Fibroblast of pulmonary artery (primary cell): ENCODE measurements at places on chromosomes 12 and 14.
A peak's percentile ranks its signal among the peaks of the same experiment; 100 is the strongest.

- no peak for DNase-seq
Observed at GRCh38 chr12:57299514-57300016, 48.6 kb upstream of the STAC3 start.

DNA sequence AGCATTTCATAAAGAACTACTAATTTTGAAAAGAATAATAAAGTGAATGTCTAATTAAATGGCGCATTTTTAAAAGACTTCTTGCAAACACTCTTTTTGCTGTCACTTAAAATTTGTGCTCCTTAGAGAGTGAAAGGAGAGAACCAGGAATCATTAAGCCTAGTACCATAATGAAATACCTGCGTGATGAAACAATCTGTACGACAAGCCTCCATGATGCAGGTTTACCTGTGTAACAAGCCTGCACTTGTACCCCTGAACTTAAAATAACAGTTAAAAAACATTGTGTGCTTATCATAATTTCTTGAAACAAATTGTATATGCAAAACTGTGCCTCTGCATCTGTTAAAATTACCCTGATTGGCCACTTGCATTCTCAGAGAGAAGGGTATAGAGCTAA is 108.1 kb downstream of the MGAT4C start:
- no peak for DNase-seq

DNA sequence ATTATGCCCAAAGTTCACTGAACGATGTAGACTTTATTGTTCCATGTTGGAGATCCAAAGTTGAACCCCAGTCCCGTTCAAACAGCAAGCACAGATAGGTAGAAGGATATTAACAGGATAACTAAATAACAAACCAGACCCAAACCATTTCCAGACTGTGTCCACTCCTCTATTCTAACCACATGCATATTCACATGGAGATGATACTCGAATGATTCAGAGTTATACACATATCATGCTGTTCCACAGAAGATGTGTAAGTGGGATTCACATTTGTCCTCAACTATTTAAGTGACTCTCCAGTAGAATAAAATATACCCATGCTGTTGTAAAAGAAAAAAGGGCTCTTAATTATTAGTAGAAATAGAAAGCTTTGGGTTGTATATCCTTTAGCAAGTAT is 185.9 kb downstream of the ITPR2 start:
- DNase-seq, result no peak

GRCh38 chr12:6074979-6075585 is 49.4 kb downstream of the VWF start:
- DNase-seq, result no peak

GRCh38 chr14:53790731-53791500 is 165.7 kb downstream of the BMP4 start:
- no peak for DNase-seq

- no peak for DNase-seq
Observed at GRCh38 chr12:99852666-99853065, 132.1 kb downstream of the ANKS1B start.

DNA sequence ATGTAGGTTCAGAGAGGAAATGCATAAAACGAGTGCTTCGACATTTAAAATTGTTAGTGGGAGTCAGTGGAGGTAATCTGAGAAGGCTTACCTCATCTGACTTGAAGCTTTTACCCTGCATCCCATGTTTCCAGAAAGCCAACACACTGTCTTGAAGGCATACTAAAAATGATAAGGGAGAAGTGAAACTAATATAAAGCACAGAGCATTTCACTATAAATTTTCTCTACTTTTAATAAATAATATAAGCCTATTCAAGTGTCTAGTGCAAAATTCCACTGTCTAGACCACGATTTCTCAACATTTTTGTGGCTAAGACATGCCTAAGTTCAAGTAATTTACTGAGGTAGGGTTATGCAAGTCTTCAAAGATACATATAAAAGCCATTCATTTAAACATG is 29.1 kb upstream of the CDKL1 start:
- peak; percentile 78 for DNase-seq

DNA sequence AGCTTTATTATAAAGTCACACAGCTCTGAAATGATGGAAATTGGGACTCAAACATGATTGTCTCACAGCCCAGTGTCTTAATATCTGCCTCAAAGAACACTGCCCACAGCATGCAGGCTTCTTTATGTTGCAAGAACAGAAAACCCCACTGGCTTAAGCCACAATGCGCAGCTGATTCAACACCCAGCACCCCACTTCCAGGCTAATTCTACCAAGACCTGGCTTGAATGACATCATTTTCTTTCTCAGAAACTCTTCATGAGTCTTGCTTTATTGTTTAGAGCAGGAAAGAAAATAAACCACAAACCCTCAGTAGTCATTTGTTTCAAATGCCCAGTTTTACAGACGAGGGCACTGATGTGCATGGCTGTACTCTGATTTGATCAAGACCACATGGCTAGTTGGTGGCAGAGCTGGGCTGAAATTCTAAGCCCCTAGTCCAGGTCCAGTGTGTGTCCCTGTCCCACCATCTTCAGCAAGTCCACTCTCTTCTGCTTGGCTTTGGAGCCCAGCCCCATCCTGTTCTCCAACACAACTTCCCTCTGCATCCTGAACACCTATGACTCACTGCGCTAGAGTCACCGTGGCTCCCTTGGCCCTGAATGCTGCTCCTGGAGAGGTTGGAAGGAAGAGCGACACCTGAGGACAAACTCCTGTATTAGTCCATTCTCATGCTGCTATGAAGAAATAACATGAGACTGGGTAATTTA is 50.3 kb upstream of the SRSF5 start:
- DNase-seq, result peak; percentile 98

GRCh38 chr12:47340411-47341015 is 260.8 kb upstream of the AMIGO2 start:
- DNase-seq, result no peak

GRCh38 chr14:72196237-72197015 is 264.2 kb downstream of the RGS6 start:
- DNase-seq, result no peak

DNA sequence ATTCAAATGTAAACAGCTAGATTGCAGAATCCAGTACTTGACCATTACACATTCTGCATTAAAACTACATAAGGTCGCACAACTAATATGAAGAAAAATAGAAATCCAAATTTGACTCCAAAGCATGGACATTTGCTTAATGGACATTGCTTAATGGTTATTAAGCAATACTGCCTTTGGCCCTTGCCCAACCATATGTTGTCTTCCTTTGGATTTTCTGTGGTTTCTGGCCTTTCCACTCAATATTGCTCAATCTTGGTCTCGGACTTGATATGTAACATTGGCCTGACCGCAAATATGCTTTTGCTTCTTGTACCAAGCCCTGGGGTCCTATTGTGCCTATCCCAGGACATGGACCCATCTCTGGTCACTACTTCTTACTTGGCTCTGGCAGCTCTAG is 67.2 kb downstream of the PTPRR start:
- peak; percentile 96 for DNase-seq

- no peak for DNase-seq
Observed at GRCh38 chr14:66119606-66120231, 366.5 kb upstream of the CCDC196 start.

GRCh38 chr14:100834794-100835547 is 9.1 kb downstream of the MEG3 start:
- no peak for DNase-seq

DNA sequence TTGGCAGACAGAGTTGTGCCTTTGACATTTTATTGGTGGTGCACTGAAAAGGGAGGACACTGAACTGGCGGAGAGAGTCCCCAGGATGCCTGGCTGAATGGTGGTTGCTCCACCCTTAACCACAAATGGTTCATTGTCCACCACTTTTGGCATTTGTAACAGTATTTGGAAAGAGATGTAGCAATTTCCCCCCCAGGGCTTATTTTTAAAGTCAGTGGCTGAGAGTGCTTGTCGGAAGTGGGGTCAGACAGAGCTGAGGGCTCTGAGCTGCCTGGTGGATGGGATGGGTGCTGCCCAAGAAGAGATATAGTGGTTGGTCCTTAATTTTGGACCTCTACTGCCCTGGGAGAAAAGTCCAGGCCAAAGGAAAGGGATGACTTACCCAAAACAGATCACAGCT is 31.5 kb upstream of the FGF6 start:
- DNase-seq, result no peak

- DNase-seq, result no peak
Observed at GRCh38 chr14:52467515-52468266, 84.6 kb downstream of the TXNDC16 start.

DNA sequence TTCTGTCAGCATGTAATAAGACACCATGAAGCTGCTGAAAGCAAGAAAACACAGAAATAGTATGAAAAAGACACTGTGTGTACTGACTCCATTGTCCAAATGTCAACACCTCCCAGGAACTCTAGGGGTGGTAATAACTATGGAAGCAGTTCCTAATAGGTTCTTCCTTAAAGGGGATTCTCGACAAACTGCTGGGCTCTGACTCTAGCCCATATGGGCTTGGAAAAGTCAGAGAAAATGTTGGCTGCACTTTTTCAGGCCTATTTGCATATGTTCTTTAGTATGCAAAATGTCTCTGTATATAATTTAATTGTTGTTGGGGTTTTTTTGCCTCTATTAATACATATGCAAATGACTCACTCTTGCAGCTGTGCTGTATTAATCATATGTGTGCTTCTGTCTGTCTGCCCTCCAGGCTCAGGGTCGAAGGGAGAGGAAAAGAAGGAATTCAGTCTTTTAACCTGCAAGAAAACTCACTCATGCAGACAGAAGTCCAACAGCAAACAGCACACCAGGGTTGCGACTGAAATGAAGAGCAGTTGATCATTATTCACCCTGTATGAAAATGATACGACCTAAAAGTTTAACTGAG is 317.6 kb downstream of the SOX5 start:
- no peak for DNase-seq

DNA sequence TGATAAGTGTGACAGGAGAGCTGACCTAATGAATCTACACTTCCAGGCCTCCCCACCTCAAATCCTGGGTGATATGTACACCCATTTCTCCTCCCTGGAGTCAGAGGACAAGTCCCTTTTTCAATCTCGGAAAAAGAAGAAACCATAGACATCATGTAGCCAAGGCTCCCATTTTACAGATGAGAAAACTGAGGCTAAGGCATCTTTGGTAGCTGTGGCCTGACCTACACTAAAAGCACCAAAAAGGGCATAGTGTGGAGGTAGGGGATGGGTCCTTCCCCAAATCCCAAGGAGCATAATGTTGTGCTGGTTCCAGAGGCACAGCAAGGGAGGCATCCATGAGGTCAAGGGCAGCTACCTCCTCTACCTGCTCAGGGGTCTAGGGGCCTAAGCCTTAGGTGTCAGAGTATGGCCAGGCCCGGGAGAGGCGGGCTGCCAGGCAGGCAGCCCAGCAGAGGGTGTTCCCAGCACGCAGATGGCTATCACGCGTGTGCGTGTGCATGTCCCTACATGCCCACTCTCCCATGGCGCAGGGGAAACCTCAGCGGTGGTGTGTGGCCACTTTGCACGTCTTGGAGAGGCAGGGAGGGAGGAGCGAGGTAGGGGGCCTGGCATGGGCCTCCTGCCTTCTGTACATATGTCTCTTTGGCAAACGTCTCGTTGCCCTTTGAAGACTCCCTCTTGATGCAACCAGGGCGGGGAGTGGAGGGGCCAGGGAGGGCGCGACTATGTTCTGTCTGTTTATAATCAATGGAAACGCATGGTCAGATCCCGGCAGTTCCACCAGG is 2.5 kb downstream of the PGF start:
- DNase-seq, result no peak

GRCh38 chr14:81157431-81157830 is 63.3 kb downstream of the GTF2A1 start:
- DNase-seq, result no peak

DNA sequence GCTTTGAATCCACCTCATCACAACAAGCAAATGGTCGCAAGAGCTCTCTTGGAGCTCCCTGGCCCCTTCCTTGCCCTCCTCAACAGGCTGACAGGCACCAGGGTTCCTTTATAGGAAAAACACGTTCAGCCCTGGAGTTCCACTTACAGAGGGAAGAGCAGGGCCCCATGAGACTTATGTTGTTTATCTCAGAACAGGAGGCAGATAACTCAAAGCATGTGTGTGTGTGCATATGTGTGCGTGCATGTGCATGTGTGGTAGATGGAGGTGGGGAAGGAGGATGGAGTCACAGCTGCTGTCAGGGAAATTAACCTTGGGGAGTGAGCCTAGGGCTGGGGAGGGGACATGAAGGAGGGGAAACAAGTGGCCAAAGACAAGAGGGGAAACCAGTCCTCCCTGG is 138.1 kb downstream of the DPF3 start:
- no peak for DNase-seq

GRCh38 chr12:6376870-6377666 is 1.7 kb upstream of the SCNN1A start:
- no peak for DNase-seq

DNA sequence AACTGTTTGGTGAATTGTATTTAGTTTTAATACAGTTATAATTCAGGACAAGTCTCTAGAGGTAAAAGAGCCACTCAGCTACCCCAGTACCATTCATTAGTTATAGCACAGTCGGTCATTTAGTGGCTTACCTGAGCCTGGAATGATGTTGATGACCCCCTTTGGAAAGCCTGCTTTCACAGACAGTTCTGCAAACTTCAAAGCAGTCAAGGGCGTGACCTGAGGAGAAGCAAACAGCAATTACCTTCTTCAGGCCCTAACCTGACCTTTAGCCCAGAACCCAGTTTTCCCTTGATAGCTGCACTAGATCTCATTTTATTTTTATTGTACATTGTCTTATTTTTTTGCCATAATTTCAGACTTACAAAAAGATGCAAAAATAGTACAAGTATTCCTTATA is 43.8 kb downstream of the ALDH1L2 start:
- no peak for DNase-seq

DNA sequence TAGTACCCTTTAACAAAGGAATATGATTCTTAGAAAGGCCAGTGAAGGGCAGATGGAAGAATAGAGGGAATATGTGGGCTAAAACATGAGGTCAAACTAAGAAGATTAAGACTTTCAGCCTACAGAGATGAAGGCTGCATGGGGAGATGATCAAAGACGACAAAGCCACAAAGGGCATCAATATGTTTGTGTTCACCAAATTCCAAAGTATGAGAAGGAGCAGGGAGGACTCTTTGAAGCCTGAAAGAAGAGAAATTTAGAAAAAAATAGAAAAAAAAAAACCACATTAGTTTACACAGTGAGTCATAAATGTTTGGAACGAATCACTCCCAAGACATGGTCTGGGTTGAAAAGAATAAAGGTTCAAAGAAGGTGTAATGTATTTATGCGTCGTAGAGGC is 131.8 kb downstream of the NEDD1 start:
- DNase-seq, result no peak

GRCh38 chr14:75022655-75023054 is 19.9 kb downstream of the EIF2B2 start:
- DNase-seq, result peak; percentile 20

- no peak for DNase-seq
Observed at GRCh38 chr12:24285448-24285847, 336.0 kb upstream of the SOX5 start.

DNA sequence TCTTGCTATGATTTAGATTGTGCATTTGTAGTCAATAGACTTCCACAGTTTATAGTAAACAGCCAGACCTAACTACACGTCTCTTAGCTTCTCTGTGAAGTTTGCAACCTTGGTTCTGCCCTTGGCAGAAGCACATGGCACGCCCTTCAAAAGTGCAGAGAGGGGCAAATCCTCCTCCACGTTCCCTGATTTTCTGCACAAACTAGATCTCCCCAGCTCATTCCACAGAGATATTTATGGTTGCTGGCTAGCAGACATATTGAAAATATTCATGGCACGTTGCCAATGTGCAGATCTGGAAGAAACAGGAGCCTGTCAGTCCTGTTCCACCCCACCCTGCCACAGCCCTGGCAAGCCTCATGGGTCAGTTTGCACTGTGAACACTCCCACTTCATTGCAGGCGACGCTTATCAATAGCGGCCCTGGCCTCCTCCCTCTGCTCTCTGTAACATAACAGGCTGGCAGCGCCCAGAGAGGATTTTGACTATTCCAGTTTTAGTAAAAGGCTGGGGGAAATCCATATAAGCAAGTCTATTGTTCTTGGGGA is 6.5 kb upstream of the LGALS3 start:
- peak; percentile 69 for DNase-seq

- DNase-seq, result no peak
Observed at GRCh38 chr12:109572506-109572845, 828 bp downstream of the MMAB start.
